ENCODE measurements at places on chromosomes 3 and 15.
A peak's percentile ranks its signal among the peaks of the same experiment; 100 is the strongest.

- DNase-seq: no peak
These were observed 1.1 kb downstream of the PLXND1 start for GRCh38 chr3:129605203-129605921.

- DNase-seq: no peak
These were observed 10.5 kb downstream of the C3orf62 start for GRCh38 chr3:49266410-49267095.

- no peak for DNase-seq
These were observed 98.8 kb downstream of the SH3GL3 start for GRCh38 chr15:83545804-83546511.

GRCh38 chr3:13518516-13518953 lies 30.4 kb upstream of the FBLN2 start:
- peak; percentile 96 for DNase-seq

DNA sequence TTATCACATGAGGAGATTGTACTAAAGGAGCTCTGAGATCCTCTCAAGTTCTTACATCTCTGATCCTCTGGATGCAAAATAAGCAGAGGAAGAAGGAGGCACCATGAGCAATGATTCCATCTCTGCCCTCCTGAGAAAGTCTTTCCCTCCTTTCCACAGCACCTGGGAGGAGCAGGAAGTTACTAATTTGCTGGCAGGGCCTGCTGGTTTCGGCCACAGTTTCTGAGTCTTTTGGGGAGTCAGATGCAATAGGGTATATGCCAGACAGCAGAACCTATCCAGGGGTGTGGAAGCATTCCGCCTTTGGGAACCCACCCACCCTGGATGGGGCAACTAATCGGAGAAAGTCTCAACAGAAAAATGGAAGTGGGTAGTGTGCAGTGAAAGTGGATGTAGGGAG lies 38.5 kb upstream of the SPTSSB start:
- DNase-seq: no peak

- no peak for DNase-seq
These were observed 366.7 kb upstream of the ZNF717 start for GRCh38 chr3:76152028-76152427.

DNA sequence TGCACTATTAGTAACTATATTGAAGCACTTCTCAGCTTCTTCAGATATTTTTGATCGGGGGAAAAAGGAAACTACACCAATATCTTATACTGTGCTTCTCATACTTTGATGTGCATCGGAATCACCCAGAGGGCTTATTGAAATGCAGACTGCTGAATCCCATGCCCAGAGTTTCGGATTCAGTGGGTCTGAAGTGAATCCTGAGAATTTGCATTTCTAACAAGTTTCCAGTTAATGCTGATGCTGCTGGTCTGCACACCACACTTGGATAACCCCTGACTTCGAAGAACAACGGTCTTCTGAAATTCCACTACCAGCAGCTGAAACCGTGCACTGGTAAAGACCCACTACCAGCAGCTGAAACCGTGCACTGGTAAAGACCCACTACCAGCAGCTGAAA lies 243.9 kb downstream of the NTRK3 start:
- DNase-seq: no peak

DNA sequence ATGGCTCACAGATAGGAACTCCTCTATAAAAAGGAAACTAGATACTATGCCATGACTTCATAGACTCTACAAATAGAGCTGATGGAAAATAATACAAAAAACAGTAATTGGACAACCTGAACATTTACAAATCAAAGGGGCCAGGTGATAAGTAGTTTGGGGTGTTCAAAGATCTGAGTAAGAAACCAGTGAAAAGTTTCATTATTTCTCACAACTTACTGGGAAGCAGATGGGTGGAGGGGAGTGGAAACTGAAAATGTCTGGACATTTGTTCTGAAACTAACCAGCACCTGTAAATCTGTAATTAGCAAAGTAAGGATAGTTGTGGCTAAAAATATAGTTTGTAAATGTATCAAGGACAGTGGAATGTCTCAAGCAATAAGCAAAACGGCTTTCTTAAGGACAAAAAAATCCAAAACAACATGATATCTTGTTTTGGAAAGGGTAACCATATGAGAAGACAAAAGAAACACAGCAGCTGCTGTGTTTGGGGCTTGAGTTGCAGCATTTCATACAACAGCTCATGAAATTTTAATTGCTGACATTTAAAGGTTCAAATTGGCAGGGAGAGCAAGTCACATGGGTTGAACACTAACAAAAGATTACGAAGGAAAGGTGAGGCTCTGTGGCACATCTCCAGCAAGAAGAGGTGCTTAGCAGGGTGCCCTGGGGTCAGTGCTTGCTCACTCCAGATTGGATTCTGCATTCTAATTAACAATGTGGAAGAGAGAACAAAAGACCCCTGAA lies 26.8 kb upstream of the THBS1 start:
- DNase-seq: no peak

Measured in cerebellar cortex (tissue), 1 donor.